ENCODE measurements at places on chromosomes 6 and 20.

DNA sequence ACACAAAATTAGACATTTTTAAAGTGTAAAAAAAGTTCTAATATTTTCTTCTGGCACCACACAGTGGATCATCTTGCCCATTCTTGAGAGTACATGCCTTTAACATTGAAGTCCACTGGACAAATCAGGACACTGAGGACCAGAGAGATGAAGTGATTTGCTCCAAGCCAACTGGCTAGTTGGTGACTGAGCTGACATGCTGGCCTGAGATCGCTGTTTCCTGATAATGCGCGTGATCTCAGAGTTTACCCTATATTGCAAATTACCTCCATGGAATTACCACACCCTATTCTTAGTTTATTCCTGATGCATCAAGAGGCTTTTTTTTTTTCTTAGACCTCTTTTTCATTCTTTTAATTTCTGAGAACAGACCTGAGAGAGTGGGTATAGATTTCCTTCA, 432.8 kb downstream of the CD83 start:
- DNase-seq: no peak

DNA sequence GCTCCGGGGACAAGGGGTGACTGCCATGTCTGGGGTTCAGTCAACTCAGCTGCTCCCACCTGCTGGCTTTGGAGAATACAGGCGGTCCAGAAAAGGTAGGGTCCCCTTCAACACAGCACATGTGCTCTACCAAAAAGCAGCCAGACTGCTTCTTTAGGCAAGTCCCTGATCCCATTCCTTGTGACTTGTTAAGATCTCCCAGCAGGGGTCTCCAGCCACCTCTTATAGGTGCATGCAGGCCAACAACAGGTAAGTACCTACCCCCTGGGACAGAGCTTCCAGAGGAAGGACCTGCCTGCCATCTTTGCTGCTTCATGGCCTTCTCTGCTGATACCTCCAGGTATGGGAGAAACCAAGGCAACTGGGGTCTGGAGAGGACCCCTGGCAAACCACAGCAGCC, 106.5 kb downstream of the HACE1 start:
- no peak for DNase-seq

DNA sequence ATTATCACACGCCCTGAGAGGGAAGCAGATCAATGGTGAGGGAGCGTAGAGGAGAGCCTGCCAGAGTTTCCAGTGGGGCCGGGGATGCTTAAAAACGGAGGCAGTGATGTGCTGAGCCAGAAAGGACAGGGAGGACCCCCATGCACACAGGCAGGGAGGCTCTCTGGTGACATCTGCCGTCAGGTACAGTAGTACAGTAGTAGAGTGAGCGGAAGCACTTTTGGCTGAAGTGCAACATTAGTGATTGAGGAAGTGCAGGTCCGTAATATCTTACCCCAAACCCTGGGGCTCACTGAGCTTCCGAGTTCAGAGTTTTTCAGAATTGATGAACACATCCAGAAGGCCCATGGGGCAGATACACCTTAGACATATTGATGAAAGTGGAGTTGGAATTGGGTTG, 42.1 kb downstream of the GFRA4 start:
- DNase-seq: no peak

- no peak for DNase-seq
Measured at GRCh38 chr20:5096463-5096862, 23.3 kb downstream of the PCNA start.

- DNase-seq: no peak
Measured at GRCh38 chr6:149961728-149962425, 1.9 kb upstream of the ULBP1 start.

DNA sequence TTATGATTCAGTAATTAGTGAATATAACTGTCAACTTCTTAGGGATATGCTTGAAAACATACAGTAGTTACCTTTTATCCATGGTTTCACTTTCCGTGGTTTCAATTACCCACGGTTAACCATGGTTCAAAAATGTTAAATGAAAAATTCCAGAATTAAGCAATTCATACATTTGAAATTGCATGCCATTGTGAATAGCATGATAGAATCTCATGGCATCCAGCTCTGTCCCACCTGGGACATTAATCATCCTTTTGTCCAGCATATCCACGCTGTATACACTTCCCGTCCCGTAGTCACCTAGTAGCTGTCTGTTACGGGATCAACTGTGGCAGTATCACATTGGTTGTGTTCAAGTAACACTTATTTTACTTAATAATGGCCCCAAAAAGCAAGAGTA, 781.7 kb upstream of the CITED2 start:
- no peak for DNase-seq

DNA sequence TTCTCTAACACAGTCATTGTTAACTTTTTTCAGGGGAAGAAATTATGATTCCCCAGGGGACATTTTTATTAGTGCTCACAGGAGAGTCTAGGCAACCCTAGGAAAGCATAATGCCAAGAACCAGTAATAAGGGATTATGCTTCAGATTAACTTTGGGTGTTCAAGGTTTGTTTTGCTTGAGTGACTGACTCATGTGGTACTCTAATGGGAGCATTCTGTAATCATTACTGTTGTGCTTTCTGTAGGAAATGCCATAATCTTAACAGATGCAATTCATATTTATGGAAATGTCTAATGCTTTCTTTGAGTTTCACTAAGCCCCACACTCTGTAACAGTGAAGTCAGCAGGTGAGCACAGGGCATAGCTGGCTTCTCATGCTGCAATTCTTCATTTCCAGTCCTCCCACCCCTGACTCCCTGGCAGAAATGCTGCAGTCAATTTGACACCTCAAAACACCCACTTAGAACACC, 263.4 kb upstream of the MAN1A1 start:
- DNase-seq: no peak

GRCh38 chr6:6227896-6228295, 92.6 kb downstream of the F13A1 start:
- DNase-seq: no peak

DNA sequence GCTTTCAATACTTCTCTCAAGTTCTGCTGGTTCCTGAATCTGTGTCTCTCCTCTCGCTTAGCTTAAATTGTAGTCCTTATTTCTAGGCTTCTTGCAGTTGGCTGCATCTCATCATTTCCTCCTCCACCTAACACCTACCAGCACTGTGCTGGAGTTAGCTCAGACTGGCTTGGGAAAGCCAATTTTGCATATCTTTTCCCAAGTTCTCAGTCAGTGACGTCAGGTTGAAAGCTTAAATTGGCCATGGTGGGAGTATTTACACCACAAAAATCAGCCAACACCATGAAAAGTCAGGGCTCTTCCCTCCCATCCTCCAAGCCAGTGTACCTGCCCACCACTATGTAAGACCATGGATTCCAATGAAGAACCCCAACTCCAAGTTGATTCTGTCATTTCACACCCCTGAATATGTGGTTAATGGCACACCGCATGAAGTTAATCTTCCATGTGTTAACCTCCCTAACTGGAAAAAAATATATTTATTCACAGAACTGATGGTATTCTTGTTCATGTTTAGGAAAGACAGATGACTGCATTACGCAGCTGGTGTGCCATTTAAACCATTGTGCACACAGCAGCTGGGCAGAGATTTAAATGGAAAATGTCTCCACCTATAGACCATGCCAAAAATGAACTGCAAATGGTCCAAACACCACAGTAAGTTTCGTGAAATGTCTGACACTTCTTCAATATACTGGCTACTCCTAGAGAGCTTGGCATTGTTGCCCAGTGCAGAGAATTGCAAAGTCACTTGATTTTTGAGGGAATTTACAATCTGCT, 274.1 kb upstream of the MAP3K7 start:
- DNase-seq: no peak

DNA sequence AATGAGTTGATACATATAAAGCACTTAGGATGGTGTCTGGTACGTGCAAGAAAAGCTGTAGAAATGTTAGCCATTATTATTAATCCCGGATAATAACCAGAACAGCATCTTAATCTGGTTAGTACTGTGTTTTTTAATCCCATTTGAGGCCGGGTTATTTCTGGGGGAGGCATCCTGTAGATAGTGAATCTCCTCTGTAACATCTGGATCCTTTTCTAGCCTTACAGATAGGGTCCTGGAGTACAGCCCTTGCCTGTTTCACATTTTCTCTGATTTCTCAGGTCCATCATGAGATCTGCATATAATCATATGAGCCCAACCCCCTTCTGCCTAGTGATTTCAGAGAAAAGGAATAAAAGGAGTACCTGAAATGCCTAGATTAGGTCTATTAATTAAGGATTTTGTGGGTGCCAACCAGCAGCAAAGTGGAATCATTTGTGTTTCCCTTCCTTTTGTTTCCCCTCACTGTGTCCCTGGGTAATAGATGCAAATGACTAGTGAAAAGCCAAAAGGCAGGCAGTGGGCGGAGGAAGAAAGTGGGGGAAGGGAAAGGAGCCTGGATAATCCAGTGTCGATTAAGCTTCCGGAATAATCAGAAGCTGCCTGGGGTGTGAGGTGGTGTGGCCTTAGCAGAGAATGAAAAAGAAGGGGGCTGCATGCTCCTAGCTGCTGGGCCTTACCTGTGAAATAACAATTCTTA, 88.9 kb downstream of the SOBP start:
- no peak for DNase-seq

- DNase-seq: no peak
Measured at GRCh38 chr6:112176175-112176574, 78.2 kb downstream of the LAMA4 start.

DNA sequence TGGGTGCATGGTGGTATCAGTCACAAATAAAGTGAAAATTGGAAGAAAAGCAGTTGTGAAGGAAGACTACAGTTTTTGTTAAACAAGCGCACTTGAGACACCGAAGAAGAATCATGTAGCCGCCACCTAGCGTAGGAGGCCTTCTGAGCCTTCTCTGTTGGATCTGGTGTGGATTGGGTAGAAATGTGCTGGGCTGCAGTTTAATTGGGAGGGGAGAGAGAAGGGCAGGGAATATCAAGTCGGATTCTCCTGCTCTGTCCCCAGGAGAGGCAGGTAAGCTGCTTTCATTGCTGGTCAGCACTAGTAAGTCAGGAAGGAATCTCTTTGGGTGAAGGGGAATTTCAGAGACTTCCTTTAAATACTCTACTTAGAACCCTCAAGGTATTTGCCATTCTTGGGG, 1.2 kb upstream of the FABP7 start:
- DNase-seq: no peak

DNA sequence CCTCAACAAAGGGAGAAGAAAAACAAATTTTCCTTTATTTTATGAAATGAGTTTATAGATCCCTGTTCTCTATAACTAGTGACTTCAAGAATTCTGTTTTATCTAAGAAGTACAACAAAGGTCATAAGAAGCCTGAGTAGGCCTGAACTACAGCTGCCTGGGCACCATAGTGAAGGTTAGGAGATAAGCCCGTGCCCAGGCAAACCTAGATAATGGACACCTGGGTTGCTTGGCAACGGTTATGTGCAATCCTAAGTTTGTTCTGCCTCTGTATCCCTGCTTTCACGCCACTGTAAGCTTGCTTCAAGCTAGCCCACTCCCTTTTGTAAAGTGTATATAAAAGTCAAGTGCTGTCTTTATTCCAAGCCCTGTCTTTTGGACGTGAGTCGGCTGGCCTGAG, 23.2 kb downstream of the SCGN start:
- DNase-seq: no peak

DNA sequence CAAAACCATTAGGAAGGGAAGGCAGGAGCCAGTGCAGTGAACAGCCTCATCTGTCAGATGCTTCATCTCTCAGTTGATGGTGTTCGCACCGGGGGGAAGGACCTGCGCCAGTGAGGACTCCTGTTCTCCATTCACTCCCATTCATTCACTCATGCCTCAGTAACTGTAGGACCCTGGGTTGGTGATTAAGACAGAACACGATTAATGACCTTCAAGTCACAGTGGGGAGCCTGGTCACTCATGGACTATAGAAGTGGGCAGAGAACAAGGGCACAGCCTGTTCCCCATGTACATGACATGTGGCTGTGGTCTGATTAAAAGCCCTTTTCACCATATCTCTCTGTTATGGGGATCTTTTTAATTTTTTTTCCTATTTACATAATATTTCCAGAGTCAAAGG, 113.3 kb downstream of the RPS12 start:
- no peak for DNase-seq

GRCh38 chr6:140817176-140817575, 1315.5 kb upstream of the GJE1 start:
- no peak for DNase-seq

- DNase-seq: no peak
Measured at GRCh38 chr20:35279533-35280174, 1.7 kb upstream of the MMP24OS start.

DNA sequence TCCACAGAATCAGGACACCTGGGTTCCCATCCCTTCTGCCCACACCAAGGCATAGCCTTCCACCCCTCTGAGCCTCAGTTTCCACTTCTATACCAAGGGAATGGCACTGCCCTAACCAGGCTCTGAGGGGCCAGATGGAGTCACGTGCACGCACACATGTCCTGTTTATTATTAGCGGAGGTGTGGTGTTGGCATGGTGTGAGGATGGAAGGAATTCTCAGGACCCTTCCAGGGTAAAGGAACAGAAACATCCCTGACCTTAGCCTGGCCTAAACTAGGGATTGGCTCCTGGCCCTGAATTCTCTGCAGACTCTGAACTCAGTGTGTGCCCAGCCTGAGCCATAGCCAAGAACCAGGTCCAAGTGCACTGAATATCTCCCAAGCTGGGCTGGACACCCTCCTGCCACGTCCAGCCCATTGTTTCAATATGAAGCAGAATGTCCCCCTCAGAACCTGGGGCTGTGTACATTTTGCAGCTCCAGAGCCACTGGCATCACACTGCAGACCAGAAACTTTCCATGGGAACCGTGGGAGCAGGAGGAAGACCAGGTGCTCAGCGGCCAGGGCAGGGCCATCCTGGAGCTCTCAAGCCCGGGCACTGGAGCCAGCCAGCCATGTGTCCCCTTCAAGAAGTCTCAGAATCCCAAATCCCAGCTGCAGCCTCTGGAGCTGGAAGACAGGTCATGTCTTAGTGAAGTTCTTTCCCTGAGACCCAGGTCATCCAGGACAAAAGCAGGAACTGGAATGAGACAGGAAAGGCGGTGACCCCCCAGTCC, 208.4 kb downstream of the ANKRD60 start:
- no peak for DNase-seq

DNA sequence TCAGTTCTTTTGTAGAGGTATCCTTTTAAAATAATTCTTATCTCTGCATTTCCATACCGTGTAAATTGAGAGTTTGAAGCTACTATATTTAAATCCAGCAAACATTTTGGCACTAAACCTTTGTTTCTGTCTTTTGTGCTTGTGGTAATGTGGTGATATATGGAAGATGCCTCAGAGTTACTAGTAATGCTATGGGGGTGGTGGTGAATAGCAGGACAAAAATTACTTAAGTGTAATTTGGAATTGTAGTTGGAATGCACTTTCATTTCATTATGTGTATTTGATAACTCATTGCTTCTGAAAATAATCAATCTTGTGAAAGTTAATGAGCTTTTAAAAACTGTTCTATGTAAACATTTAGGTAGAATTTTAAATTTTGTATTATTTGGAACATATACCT, 404.5 kb downstream of the PHF3 start:
- DNase-seq: no peak

- no peak for DNase-seq
Measured at GRCh38 chr6:141472162-141472928, 660.4 kb upstream of the GJE1 start.

DNA sequence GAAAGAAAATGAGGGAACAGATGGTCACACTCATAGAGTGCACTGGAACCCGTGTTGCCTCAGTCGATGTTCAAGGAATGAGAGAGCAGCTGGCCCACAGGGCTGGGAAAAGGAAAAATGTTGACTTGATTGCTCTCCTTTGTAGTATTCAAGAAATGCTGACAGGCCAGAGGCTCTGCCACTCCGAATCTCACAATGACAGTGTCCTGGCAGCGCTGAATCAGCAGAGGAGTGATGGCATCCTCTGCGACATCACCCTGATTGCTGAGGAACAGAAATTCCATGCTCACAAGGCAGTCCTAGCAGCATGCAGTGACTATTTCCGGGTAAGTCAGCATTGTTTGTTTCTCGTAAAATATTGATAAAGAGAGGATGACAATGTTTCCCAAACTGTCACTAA, 51.3 kb downstream of the KLHL32 start:
- no peak for DNase-seq
